Activated T-cell treated with anti-CD3 and anti-CD28 coated beads, Interleukin-2, amount 50 U/mL, for 4 hours (primary cell): ENCODE measurements at places on chromosomes 3 and 15.
A peak's percentile ranks its signal among the peaks of the same experiment; 100 is the strongest.

- peak; percentile 35 for DNase-seq
These were observed 483 bp downstream of the VPS13C start for GRCh38 chr15:62059816-62060112.

DNA sequence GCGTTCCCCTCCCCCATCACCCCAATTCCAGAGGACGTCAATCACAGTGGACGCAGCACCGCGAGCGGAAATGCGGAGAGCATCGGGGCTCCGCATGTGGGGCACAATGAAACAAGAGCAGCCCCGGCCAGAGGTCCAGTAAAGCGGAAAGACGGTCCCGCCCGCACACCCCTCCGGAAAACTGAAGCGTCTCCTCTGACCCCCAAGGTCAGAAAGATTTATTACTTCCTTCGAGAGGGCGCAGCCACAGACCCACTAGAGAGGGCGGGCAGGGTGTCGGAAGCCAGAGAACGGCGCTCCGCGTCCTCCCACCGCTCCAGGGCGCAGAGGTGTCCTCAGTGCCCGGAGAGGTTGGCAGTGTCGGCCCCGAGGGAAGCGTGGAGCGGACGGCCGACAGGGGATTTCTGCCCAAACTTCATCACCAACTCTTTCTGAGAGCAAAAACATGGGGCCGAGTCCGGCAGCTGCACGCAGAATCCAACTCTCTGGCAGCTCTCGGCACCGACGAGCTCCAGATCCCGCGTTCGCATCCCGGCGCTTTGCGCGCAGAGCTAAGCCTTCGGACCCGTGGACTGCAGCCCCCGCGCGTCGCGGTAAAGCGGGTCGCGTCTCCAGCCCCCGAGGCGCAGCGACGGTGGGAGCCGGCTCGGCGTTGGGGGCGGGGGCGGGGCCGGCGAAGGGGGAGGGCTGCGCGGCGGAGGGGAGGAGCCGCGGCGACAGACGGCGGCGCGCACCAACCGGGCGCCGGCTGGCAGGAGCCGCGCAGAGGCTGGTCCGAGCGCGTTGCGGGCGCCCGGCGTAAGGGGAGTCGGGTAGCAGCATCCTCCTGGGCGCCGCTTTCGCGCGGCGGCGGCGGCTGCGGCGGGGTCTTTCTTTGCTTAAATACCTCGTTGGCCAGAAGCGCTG, at the start of gene CHST2:
CHST2 (plus strand) TSS at position 763 of the 906 bp plus-strand sequence. CDS start 1,046 bp downstream, outside the sequence.
- DNase-seq = peak; percentile 57

DNA sequence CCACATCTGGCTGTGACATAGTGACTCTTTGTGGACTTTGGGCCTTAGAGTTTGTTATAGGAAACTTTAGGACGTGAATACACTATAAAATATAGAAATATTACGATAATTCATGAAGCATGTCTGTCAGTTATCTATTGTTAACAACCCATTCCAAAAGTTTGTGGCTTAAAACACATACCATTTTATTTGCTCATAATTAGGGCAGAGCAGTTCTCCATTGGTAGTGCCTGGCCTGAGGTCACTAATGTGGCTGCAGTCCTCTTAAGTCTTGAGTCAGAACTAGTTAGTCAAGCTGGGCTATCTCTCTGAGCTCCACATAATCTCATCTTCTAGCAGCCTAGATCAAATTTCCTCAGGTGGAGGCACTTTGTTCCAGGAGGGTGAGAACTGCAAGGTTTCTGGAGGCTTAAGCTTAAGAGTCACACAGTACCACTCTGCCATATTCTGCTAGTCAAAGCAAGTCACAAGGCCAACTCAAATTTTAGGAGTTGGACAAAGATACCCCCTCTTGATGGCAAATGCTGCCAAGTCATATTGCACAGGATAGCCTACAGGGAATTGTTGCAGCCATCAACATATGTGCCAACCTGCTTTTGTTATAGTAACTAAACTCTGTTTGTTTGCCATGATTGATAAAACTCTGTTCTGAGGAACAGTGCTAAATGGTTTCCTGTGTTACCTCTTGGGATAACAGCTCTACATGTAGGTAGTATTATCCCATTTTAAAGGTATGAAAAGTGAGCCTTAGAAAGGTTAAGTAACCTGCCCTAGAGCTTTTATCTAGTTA, 8.7 kb downstream of the ATXN7 start:
- DNase-seq = no peak

GRCh38 chr3:43757666-43758321, 67.1 kb downstream of the ABHD5 start:
- no peak for DNase-seq

DNA sequence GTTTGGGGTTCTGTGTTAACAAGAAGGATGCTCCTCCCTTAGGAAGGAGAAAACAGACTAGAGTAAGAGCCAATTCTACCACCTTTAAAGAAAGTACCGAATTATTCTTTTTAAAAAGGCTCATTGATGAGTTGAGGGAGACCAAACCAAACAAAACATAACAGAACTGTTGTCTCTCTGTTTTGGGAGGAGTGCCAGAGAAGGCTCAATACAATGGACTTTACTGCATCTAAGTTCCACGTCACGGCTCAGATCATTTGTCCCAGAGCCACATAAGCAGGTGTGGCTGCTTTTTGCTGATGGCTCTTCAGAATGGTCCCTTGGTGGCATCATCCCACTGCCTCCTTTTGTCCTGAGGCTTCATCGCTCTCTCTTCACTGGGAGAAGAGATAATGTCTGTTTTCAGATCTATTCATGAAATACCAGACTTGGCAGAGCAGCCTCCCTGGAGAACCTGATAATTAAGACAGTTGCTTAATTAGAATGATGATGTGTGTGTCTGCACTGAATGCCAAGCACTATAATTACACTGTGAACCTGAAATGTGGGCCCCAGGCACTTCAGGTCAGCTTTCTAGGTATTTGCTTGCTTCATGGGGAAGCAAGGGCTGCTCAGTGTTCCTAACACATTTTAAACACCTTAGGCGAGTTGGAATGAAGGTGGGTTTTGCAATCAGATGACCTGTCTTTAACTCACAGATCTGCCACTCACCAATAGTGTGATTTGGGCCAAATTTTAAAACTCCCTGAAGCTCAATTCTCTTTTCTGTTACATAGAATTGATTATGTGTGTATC, 335.2 kb upstream of the MCTP2 start:
- no peak for DNase-seq

DNA sequence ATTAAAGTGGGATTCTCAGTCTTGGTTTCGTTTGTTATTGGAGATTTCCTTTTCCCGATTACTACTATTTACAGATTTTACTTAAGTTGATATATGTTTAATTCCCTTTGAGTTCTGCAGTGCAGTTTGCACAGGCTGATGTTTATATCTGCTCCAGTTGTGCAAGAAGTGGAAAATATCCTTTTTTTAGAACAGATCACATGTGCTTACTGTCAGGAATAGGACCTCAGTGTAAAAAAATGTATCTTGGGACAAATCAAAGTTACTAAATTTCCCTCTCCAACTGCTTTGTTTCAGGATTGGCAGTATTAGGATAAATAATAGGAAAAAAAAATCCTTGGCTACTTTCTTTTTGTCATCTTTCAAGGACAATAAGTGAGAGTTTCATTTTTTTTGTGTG, 6.9 kb downstream of the MITF start:
- no peak for DNase-seq

GRCh38 chr3:46221391-46221790, 13.3 kb upstream of the CCR1 start:
- no peak for DNase-seq

- no peak for DNase-seq
These were observed 35.4 kb downstream of the CP start for GRCh38 chr3:149186219-149186618.

DNA sequence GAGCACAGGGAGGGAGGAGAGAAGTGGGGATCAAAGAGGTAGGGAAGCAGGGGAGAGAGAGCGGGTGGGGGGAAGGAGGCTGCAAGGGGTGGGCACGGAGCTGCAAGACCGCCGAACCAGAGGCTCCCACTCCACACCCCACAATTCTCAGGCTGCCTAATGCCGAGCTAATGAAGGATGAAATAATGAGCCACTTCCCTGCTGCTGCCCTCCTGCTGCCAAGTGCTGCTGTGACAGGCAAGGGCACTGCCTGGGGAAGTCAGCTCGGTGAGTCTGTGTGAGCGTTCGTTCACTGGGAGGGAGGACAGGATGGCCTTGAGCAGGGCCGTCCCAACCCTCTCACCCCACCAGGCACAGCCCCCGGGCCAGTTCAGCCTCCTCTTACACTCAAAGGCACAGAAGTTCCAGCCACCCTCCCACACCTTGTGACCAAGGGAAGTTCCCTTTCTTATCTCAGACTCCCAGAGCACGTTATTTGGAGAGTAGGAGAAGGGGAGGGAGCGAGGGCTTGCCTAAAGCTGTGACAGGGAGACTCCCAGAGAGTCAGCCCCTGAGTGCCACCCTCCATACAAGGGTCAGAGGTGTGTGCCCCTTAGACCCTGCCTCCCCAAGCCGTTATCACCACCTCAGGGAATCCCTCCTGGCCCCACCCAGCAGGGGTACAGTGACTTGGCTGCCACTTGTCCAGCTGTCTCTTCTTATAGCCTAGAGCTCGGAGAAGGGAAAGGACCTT, 12.4 kb downstream of the GLYCTK start:
- DNase-seq = no peak

- no peak for DNase-seq
These were observed 827.5 kb upstream of the DPPA4 start for GRCh38 chr3:110164632-110165369.

GRCh38 chr3:194633349-194634004, at the start of gene TMEM44:
TMEM44 (minus strand) TSS chr3:194633419; CDS start chr3:194633215, 204 bp downstream.
- DNase-seq = peak; percentile 43

DNA sequence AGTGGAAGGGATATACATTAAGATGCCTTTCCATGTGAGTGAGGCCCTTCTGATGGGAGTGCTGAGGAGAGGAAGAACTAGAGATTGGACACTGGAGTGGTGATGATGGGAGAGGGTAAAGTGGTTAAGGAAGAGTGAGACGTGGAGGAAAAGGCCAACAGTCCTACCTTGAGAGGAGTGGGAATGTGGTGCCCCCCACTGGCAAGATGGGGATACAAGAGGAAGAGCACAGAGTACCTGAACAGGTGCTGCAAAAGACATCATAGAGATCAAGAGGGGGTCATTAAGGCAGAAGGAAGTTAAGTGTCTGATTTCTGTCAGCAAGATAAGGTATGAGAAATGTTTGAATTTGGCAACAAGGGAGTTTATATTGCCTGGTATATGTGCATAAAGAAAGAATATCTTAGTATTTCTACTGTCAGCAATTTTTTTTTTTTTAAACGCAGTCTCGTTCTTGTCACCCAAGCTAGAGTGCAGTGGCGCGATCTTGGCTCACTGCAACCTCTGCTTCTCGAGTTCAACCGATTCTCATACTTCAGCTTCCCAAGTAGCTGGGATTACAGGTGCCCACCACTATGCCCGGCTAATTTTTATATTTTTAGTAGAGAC, 34.0 kb downstream of the ARIH2 start:
- DNase-seq = peak; percentile 44

- DNase-seq = no peak
These were observed 768 bp downstream of the UBXN7 start for GRCh38 chr3:196431181-196432136.
